ENCODE measurements at places on chromosomes 6 and 20. TPM values are rescaled to one million over a fixed set of nuclear protein-coding genes. Genes with fewer than 3 reads are reported as not detected.

DNA sequence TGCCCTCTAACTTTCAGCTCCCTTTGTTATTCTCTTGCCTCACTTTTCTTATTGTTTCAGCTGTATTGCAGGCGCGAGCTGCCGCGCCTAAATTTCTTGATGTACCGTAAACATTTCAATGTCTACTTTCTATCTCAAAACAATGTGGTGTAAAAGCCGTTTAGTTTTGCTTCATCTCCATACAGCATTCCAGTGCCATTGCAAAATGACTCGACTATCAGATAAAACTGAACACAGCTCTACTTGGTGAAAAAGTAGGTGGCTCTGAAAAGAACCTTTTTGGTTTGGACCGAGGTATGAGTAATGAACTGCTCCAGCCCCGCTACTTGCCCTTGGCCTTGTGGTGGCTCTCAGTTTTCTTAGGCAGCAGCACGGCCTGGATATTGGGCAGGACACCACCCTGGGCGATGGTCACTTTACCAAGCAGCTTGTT, 74.6 kb downstream of the OR2B2 start:
- no peak for DNase-seq

Gene SMLR1
- not detected for total RNA-seq

Gene PTPRA
- 66.9 TPM for total RNA-seq

Gene NFATC2
- total RNA-seq = 53.3 TPM

Gene SLC44A4
- 0.38 TPM for total RNA-seq

DNA sequence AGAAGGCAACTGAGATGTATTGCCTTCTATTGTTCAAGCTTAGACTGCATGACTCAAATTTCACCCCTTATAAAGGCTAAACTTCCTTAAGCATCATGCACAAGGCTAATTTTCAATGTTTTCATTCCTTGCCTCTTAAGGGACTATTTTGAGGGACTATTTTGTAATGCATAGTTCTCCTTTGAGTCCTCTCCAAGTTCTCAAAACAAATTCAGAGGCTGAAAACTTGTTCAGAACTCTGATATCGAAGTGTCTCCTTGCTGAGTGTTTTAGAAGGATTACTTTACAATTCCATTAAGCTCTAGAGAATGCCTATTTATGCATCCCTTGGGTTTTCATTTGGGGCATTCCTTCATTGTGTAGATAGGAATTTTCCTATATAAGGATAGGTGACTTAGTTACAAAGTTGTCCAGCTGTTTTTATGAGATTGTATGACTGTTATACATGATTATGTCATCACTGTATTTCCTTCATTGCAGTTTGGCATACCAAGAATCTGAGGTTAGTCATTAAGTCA, 41.7 kb downstream of the COL19A1 start:
- DNase-seq = no peak

All from activated CD4-positive, alpha-beta memory T cell treated with anti-CD3 and anti-CD28 coated beads, Interleukin-2, amount 10 ng/mL, durations not matched to agents 7 days and 5 days (primary cell).